ENCODE measurements at places on chromosomes 4 and X. TPM values are rescaled to one million over a fixed set of nuclear protein-coding genes. Genes with fewer than 3 reads are reported as not detected.

The LRRC66 gene
- total RNA-seq, result 0.10 TPM

The NR0B1 gene
- total RNA-seq, result 0.48 TPM

The TEX13D gene
- total RNA-seq, result not detected

The SOD3 gene
- 1.2 TPM for total RNA-seq

The AKAP4 gene
- total RNA-seq, result not detected

DNA sequence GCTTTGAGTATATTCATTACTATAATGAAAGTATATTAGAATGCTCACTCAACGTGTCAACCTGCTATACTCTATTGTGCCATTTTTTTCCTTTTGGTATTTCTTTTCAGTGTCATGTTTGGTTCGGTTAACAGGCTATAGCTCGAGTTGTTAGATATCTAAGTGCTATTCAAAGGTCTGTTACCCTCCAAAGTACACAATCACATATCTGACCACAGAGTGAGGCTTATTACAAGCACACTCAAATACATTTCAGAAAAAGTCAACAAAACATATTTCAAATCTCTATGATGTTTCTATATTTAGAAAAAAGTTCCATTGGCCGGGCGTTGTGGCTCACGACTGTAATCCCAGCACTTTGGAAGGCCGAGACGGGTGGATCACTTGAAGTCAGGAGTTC lies 32.8 kb downstream of the WNK3 start:
- DNase-seq, result no peak

GRCh38 chrX:42602136-42602535 lies 175.8 kb downstream of the PPP1R2C start:
- DNase-seq, result no peak

DNA sequence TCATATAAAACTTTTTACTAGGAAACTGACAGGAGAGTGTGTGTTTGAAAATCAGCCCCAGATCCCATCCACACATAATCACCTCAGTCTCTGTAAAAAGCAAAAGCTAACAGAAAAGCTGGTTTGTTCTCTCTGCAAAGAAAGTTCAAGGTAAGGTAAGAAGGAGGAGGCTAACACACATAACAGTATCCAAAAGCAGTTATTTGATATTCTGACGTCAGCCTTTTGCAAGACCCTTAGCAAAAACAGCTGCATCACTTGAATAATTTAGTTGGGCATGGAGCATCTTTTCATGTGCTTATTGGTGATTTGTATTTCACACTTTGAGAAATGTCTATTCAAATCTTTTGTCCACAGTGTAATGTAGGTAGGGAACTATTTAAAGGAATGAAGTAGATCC lies 5.5 kb downstream of the TCEAL9 start:
- no peak for DNase-seq

GRCh38 chr4:24836661-24837242 lies 41.4 kb downstream of the SOD3 start:
- DNase-seq, result no peak

DNA sequence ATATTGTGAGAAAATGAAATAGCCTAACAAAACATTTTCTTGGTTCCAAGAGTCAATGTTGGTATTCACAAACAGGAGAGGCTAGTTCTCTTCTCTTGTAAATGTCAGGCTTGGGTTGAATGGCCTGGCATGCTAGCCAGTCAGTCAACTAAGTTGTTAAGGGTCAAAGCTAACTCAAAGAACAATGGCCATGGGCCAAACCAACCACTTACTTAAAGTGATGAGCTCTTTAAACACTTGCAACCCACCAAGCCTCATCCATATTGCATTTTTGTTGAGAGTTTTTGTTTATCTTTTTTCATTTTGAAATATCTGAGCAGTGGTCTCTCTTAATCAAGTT lies 394.5 kb downstream of the RAB28 start:
- DNase-seq, result no peak

DNA sequence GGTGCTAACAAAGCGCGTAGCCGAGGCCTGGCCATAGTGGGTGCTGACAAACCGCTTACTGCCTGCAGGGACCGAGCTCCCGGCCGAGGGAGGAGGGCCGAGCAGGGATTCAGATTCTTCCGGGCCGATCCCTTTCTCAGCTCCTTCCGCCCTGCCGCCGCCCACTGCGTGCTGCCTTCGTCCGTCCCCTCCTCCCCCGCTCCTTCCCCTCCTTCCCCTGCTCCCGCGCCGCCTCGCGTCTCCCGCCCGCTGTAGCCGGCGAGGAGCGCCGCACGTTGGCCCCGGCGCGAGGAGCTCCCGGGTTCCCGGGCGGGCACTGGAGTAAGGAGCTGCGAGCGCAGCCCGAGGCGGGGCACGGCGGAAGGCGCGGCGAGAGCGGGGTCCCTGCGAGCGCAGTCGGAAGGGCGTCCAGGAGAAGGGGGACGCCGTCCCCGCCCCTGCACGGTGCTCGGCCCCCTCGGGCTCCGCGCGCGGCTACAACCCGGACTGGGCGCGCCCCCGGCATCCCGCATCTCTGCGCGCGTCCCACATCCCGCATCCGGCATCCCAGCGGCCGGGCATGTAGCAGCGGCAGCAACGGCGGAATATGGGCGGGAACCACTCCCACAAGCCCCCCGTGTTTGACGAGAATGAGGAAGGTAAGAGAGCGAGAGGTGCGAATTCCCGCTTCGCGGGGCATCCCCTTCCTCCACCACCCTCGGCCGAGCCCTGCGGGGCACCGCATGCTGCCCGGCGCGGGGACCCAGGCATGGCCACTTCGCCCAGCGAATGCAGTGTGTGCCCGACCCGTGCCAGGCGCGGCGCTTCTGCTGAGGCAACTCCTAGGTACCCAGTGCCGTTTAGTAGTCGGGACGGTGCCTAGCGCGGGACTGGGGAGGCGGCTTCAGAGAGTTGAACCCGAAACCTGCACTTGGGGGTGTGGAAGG lies at the start of gene STK32B:
Gene STK32B, plus strand, starts transcription at position 203 of the 926 bp plus-strand sequence.
- peak; percentile 88 for DNase-seq

- no peak for DNase-seq
These were observed 158.3 kb downstream of the AFAP1 start for GRCh38 chr4:7781366-7781765.

DNA sequence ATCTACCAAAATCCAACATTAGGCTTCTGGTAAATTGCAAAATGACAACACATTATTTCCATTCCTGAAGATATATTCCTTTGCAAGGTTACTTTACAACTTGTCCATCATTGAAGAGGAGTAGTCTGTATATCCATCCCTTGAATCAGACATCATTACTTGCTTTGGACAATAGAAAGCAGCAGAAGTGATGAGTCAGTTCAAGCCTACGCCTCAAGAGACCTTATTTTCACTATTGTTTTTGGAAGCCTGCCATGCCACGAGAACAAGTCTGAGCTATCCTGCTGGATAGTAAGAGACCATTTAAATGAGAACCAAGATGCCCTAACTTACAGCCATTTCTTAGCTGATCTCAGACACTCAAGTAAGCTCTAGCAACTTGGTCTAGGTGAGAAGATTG lies 246.0 kb upstream of the HHIP start:
- DNase-seq, result peak; percentile 68

GRCh38 chr4:87117732-87118075 lies 102.7 kb downstream of the KLHL8 start:
- no peak for DNase-seq

- no peak for DNase-seq
These were observed 310.5 kb upstream of the DDX53 start for GRCh38 chrX:22689290-22689689.

- peak; percentile 94 for DNase-seq
These were observed 64.9 kb upstream of the SCOC start for GRCh38 chr4:140308366-140309123.

- no peak for DNase-seq
These were observed 2183.9 kb upstream of the TENM3 start for GRCh38 chr4:180059216-180059881.

DNA sequence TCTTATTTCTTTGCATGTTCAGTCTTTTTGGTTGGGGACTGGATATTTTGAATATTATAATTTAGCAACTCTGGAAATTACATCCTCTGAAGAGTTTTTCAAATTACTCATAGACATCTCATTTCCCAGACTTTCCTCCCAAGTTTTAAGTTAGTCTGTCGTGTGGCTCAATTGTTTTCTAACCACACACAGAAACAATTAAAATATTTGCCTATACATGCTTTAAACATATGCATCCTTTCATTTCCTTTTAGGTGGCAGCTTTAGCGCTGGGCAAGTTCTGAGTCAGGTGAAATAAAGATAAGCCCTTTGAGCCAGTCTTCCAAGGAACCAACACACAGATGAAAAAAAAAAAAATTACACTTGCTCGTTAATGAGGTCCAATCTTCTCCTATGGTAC lies 307.0 kb upstream of the SPOCK3 start:
- DNase-seq, result no peak

GRCh38 chr4:38782452-38783108 lies at the start of gene TLR10:
TSS of gene TLR10 (minus strand) at chr4:38782990. CDS start at chr4:38775590, 7,400 bp downstream.
- peak; percentile 44 for DNase-seq

GRCh38 chrX:43166874-43167273 lies 388.9 kb upstream of the PPP1R2C start:
- no peak for DNase-seq

DNA sequence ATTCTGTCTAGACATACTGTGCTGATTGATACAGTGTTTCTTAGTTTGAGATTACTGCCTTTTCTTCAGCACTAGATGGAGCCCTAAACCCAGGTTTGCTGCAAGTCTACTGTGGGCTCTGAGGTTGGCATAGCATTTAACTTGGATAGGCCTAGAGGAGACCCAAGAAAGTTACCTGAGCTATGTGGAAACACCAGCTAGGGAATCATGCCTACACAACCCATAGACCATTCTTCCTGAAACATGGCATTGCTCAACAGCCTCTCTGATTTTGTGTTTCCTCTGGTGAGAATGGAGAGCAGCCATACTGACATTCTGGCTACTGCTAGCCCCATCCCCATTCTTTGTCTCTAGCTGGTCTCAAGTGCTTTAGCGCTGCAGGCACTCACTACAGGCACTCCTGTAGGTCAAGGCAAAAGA lies 287.7 kb upstream of the PCDH18 start:
- peak; percentile 26 for DNase-seq

- DNase-seq, result no peak
These were observed 49.2 kb upstream of the FHL1 start for GRCh38 chrX:136097871-136098805.

GRCh38 chr4:38803833-38804653 lies 548 bp downstream of the TLR1 start:
- peak; percentile 10 for DNase-seq

Measured in RPMI7951 (cell line).